Right lung (tissue), 10 donors: ENCODE measurements at places on chromosomes 2 and 18.

DNA sequence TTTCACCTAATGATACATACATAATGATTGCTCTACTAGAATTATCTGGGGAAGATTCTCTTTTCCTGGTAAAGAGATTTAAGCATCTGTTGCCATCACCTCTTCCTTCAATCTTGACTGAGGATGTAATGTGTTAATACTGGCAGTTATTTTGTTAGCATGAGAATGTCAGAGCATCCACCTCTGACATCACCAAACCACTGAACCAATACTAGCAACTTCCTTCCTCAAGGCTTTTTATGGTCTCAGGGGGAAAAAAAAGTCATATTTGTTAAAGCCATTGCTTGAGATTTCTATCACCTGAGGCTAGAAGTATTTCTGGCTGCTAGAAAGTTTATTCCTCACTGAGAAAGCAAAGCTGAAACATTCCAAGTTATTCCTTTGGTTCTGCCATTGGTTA, 48.5 kb downstream of the DSEL start:
- DNase-seq, result no peak

- no peak for DNase-seq
Observed at GRCh38 chr2:43097644-43098408, 128.6 kb downstream of the ZFP36L2 start.

DNA sequence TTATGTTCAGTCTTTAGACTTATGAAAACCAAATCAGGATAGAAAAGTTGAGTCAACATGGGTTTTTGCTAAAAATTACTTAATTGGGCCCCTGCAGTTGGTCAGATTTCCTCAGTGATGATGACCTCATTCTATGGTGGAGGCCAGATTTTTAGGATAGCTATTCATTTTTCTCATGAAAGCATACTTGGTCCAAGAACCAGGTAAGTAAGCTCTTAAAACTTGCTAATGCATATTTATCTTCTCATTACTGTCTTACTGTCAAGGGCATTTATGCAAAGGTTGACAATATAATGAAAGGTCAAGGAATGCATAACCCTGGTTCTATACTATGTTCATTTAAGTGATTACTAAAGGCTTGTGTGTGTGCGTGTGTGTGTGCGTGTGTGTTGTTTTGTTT, 650.6 kb downstream of the SATB2 start:
- no peak for DNase-seq

DNA sequence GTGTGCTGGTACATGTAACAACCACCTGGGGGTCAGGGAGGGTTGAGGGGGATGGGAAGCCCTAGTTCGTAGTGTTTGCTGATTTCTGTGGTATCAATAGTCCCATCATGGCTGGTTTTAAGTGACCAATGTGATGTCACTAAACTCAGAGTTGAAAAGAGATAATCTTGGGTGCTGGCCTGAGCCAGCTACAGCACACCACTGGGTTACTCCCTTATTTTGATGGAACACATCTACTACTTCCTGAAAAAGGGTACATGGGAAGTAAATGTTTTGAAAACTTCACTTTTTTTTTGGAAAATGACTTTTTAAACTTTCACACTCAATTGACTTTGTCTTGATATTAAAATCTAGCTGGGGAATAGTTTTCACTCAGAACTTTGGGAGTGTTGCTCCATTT, 87.0 kb upstream of the CXCR4 start:
- DNase-seq, result no peak

- no peak for DNase-seq
Observed at GRCh38 chr2:241945803-241946202, 76.3 kb downstream of the RTP5 start.

- no peak for DNase-seq
Observed at GRCh38 chr18:6718267-6718666, 11.2 kb upstream of the ARHGAP28 start.

DNA sequence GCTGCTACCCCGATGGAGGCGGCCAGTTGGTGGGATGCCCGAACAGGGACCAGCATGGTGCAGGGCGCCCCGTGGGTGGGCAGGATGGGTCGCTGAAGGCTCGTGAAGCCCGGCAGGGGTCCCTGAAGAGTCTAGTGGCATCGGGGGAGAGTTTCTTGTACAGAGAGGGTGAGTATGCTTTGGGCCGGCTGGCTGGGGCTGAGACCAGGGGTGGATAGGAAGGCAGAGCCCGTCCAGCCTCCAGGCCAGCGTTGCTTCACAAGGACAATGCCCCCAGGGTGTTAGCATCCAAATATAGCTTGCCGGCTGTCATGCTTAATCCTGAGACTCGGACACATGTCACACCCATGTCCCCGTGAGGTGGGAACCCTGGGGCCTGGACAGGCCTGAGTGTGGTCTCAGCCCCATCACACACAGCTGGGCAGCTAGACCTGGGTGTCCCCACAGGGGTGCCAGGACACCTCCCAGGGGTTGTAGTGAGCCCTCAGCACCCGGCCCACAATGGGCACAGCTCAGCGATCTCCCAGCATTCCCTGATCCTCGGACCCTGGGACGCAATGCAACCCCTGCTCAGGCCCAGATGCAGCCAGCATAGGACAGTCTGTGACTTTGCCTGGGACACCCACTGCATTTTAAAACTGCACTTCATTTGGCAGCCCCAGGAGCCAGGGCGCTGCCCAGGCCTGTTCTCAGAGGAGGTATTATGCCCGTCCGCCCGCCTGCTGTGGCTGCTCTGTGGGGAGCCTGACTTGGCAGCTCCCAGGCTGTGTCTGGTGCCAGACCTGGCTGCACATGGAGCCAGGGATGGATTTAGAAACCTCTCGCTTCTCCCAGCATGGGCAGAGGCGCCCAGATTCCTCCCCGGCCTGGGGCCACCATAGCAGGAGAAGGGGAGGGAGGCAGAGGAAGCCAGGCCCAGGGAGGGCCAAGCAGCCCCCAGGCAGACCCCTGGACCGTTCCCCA, 36.4 kb downstream of the RAMP1 start:
- no peak for DNase-seq

DNA sequence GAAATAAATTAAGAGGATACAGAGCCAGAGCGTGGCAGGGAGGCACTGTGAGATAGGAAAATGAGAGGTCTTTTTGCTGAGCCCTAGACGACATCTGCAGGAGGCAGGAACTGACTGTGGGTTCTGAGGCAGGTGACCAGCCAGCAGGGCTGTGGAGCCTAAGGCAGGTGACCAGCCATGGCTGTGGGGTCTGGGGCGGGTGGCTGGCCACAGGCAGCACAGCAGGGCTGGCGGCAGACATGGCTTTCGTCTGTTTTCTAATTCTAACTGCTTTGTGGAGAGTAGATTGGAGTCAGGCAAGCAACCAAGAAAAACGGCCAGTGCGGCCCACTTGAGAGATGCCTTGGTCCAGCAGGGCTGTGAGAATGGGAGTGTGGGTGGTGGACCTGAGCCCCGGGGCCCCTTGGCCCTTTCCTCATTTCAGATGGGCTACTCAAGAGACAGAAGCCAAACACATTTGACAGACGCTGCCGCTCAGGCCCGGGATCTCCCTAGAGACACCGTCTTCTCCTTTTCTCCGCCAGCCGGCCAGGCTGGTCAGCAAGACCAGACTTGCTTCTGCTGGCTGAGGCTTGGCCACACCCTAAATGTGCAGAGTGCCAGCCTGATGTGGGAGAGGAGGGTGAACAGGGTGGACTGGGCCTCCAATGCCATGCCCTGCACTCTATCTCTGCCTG, 19.7 kb upstream of the GNAL start:
- DNase-seq, result no peak
